ENCODE measurements at places on chromosomes 11 and 22.

- DNase-seq = peak; percentile 21
These were observed 88.5 kb downstream of the TENM4 start for GRCh38 chr11:79352349-79352703.

DNA sequence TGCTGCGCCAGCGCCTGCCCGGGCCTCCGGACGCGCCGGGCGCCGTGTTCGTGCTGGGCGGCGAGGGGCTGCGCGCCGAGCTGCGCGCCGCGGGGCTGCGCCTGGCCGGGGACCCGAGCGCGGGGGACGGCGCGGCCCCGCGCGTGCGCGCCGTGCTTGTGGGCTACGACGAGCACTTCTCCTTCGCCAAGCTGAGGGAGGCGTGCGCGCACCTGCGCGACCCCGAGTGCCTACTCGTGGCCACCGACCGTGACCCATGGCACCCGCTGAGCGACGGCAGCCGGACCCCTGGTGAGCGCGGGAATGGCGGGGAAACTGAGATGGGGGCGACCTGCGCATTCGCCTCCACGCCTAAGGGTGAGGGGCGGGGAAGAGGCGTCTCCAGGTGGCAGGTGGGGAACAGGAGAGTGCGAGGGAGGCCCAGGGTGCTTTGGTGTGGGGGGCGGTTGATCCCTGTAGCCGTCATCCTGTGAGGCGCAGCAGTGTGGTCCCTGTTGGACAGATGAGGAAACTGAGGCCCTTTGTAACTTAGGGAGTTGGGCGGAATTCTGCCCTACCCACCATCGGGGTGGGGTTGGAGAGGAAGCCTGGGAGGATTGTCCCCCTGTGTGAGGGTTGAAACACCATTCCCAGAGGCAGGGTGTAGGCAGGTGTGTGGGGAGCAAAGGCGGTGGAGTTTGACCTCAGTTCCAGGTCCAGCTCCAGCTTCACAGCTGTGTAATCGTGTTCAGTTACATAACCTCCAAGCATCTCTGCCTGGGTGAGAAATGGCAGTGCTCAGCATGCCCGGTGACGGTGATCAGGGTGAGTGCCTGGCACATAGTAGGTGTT lies 758 bp downstream of the PDXP start:
- no peak for DNase-seq

GRCh38 chr11:25981998-25982397 lies 349.9 kb upstream of the ANO3 start:
- peak; percentile 29 for DNase-seq

DNA sequence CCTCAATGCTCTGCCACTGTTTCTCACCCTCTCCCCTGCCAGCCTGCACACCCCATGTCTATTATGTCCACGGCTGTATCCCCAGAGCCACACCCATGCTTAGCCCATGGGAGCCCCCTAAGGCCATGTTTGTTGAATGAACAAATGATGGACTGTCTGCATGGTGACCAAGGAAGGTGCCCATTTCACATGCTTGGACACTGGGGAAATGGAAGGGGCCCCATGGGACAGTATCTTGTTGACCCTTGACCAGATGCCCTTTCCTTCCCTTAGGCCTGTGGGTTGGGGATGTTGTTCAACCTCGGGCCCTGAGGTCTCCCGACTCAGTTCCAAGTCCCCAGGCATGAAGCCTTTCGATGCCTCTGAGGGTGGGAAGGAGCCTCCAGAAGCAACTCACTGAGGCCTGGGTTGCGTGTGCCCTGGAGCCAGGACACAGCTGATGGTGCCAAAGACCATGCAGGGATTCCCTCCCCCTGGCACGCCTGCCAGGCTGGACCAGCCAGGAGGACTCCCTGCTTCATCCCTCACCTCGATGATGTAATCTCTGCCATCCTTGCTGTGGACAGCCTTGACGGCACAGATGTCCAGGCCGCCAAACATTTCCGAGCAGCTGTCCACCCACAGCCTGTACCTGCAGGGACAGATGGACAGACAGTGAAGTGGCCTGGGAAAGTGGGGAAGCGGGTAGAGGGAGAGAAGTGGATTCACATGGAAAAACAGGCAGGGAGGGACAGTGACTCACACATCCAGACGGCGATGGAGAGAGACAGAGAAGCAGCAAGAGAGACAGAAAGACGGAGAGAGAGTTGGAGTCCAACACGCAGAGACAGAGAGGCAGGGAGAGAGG lies 58.9 kb downstream of the FBXO7 start:
- no peak for DNase-seq

- no peak for DNase-seq
These were observed 25.3 kb upstream of the PARVB start for GRCh38 chr22:43998679-43999264.

DNA sequence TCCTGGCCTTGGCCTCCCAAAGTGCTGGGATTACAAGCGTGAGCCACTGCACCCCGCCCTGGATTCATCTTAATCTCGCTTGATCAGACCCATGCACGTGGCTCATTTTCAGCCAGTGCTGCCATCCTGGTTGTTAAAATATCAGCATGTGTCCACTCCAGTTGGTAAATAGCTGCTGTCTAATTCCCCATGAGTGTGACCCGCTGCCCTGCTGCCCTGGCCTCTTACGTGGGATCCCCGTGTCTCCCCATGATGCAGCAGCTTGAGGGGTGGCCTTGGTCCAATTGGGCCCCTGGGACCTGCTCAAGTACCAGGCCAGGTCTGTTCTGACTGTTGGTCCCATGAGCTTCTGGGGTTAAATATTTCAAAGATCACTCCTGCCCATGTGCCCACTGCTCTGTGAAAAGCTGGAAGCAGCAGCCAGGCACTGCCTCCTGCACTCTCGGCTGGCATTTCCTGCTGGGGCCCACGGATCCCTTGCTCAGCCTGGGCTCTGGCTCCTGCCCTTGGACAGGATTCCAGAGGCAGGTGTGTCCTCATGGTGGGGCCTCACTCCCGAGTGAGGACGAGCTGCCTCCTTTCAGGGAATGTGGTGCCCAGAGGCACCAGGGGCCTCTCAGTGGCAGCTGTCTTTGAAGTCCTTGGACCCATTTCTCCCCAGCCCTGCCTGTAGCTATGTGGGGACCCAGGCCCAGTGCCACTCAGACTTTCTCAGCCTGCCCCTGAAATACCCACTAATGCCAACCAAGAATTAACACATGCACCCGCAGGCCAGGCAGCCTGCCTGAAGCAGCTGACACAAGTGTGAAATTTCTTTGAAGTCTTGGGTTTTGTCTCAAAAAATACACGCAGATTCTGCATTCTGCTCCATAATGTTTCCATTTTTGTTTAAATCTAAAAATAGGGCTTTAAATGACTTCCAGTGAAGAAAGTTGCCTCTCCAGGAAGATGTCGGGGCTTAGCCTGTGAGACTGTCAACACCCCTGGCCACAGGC lies 38.1 kb upstream of the PRDM11 start:
- DNase-seq = no peak

- no peak for DNase-seq
These were observed 86.0 kb downstream of the PPP6R3 start for GRCh38 chr11:68546555-68546954.

- DNase-seq = peak; percentile 74
These were observed at the start of gene CD44 for GRCh38 chr11:35138943-35139721. Gene CD44, plus strand, starts transcription at chr11:35139171. Its CDS starts 133 bp downstream, at chr11:35139304.

DNA sequence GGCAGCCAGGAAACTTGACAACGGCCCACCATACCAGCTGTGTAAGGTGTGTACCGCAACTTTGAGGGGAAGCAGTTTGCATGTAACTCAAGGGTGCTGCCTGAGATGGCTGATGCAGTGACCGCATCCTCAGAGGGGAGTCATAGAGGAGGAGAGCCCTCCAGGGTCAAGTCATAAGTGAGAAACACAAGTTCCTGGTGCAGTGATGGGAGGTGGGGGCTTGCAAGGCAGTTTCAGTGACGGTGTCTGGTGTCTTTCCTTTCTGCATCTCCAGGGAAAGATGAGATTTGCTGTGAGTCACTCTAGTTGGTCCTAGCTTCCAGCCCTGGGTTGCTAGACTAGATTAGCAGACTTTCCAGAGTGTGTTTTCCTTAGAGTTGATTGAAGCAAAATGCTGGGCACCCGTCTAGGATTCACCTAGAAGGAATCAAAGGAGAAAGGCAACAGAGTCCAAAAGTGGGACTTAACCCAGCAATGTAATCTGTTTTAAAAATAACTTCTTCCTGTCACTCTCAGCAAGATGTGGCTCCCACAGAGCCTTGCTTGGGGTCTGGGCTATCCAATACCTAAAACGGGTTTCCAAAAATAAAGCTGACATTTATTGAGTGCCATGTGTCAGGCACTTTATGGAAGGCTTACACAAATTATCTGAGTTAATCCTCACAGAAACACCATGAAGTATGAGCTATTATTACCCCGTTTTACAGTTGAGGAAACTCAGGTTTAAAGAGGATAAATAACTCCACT lies 265.4 kb upstream of the PLET1 start:
- no peak for DNase-seq

GRCh38 chr11:104043142-104043541 lies 6.7 kb downstream of the DDI1 start:
- DNase-seq = no peak

GRCh38 chr11:36431429-36432092 lies 78.5 kb downstream of the TRAF6 start:
- DNase-seq = peak; percentile 48

DNA sequence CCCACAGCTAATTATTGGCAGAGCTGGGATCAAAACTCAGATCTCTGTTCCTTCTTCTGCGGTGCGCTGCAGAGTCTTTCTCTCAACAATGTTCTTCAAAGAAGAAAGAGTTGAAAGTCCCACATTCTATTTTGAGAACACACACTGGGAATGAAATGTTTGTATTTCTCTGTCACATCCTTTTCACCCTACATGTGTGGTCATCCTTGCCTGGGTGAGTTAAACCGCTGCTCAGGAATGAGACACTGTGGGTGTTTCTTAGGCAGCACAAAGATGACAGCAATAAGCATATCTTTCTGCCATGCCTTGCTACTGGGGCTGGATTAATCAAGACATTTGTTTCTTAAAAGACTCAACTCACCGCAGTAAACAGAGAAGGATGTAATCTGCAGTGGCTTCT lies 222.6 kb downstream of the LARGE1 start:
- no peak for DNase-seq

GRCh38 chr11:128573638-128574037 lies 13.7 kb downstream of the ETS1 start:
- no peak for DNase-seq

GRCh38 chr11:114802878-114803277 lies 124.6 kb downstream of the NXPE2 start:
- no peak for DNase-seq

GRCh38 chr11:77151804-77152509 lies 23.9 kb downstream of the MYO7A start:
- no peak for DNase-seq

GRCh38 chr11:107683061-107683460 lies 28.8 kb downstream of the SLN start:
- no peak for DNase-seq

DNA sequence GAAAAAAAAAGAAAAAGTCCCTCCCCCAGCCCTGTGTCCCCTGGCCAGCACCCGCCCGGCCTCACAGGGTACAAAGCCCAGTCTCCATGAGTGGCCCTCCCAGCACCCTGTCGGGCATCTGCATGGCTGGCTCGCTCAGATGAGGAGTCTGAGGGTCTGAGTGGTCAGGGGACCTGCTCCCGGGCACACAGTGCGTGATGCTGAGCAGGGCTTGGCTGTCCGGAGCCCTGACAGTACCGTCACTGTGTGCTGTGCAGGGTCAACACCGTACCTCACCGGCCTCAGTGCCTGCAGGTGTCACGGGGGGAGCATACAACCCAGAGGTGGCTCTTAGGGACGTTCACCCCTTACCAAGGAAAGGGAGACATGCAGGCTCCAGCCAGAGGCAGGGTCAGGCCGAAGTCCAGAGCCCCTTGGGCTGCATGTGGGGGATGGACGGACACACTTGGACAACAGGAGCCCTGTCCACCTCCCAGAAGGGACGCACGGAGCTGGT lies 3.6 kb upstream of the PLXNB2 start:
- no peak for DNase-seq

GRCh38 chr11:95344932-95345642 lies 114.1 kb upstream of the SESN3 start:
- no peak for DNase-seq

GRCh38 chr11:88042238-88042637 lies 133.0 kb downstream of the RAB38 start:
- no peak for DNase-seq

DNA sequence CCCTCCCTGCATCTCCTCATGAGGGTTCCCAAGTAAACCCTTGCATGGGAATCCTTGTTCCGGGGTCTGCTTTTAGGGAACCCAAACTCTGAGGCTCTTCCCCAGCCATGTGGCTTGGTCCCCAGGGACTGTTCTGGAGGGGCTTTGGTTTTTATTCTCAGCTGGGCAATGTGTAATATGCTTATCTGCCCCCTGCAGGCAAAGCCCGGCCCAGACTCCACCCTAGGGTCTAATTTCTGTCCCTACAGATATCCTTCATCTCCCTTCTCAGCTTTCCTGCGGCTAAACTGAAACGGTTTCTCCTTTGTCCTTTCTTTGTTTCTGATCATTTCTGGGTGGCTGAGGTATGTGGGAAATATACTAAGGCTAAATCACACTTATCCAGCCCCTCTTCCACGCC lies 37.1 kb downstream of the TST start:
- DNase-seq = no peak

GRCh38 chr22:50252082-50253045 lies 1.3 kb upstream of the HDAC10 start:
- DNase-seq = peak; percentile 66

DNA sequence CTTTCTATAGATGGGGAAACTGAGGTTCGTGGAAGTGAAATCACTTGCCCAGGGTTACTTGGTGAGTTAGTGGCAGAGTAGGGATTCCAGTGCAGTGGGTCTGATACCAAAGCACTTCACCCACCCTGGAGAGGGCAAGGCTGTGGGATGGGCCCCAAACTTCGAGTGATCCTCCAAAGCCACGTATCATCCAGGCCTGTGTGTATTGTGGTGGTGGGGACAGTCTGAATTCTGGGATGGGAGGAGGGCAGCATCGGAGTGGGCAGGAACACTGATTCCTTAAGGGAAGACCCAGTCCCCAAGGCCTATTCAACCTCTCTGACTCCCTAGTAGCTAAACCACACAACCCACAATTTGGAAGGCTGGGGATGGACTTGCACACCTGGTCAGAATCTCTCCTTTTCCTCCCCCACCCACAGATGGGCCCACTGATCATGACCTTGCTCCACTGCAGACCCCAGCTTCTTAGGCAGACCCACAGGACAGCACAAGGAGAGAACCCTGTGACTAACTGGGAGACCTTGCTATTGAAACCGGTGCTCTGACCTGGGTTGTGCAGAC lies 11.5 kb downstream of the TMPRSS13 start:
- no peak for DNase-seq

GRCh38 chr11:77107950-77108349 lies 5.3 kb downstream of the OMP start:
- DNase-seq = peak; percentile 85

- DNase-seq = no peak
These were observed 15.3 kb downstream of the BPIFC start for GRCh38 chr22:32448980-32449379.

GRCh38 chr22:48857202-48857805 lies 970.4 kb downstream of the BRD1 start:
- no peak for DNase-seq

Data from Caki2 (cell line).